ENCODE measurements at places on chromosomes 4 and X.

GRCh38 chr4:113707048-113707447, 54.5 kb downstream of the CAMK2D start:
- DNase-seq: no peak

DNA sequence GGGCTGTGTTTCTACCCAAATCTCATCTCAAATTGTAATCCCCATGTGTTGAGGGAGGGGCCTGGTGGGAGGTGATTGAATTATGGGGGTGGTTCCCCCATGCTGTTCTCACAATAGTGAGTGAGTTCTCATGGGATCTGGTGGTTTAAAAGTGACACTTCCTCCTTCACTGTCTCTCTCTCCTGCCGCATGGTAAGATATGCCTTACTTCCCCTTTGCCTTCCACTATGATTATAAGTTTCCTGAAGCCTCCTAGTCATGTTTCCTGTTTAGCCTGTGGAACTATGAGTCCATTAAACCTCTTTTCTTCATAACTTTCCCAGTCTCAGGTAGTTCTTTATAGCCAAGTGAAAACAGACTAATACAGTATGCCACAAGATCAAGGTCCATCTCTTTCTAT, 70.0 kb upstream of the MSX1 start:
- no peak for DNase-seq

DNA sequence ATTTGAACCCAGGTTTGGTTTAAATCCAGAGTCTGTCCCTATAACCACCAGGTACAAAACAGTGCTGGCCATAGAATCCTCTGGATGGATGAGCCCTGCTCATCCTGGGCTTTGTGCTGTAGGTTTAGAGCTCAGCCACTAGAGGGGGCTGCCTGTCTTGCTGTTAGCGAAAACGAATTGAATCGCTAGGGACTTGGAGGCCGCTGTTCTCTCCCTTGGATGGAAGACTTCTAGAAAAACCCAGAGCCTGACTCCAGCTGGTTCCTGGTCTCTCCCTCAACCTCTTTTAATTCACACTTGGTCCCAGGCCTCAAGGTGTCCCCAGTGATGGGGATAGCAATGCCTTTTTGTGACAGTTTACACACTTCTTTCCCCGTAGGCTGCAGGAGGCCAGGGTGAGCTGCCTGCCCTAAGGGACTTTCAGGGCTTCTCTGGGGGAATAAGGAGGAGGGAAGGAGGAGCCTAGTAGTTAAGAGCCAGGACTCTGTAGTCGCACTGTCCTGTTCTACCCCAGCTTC, 8.7 kb downstream of the RIPPLY1 start:
- DNase-seq: peak; percentile 38

DNA sequence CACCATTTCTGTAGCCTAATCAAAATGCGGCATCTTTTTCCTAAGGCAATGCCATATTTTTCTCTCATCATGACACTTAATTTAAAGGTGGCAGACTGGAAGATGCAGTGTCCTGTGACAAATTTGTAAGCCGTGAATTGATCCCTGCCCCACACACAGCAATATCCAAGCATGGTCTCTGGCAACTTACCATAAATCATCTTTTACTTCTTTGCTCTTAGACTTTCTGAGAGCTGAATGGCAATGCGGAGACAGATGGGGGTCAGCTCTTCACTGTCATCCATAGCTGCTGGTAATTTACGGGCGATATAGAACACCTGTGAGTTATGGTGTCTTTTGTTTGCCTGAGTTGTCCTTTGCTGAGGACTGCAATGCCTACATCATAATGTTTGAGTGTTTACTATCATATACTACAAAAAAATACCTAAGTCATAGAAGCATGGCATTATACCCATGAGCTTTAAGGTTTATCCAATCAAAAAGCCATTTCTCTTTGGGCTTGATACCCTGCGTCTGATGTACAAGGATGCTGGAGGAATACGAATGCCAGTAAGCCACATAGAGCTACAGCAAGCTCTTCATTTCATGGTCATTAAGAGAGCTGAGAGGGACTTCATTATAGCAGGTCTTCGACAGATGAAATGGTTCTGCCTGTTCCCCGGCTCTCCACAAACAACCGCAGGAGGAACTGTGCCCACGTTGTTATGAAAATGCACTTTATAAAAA, 148.1 kb downstream of the TRIML1 start:
- DNase-seq: no peak

DNA sequence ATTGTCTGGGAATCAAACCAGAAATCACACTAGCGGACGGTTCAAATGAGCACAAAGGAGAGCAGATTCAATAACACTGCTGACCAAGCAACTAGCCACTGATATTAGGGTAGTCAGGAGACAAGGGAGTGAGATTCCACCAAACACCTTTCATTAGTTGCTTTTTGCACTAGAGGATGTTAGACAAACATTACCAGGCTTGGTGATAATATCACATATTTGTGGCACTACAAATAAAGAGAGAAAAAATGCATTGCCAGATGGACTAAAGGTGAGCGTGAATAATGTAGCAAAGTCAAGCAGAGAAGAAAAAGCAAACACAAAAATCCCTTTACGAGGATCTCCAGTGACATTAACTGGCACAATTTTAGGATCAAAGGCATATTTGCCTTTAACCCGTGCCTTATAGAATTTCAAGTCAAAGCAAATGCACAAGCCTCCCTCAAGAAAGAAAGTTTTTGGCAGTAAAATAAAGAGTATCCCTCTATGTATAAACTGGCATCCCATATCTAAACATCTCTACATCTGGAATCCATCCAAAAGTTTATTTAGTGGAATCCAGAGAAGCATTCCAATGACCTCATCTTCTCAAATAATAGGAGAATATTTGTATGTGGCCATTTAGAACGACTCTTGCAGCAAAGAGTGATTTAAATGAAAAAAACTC, 290.9 kb downstream of the KCTD8 start:
- no peak for DNase-seq
